Amniotic epithelial cell (primary cell): ENCODE measurements at places on chromosomes 5 and 9.
A peak's percentile ranks its signal among the peaks of the same experiment; 100 is the strongest.

GRCh38 chr9:116821633-116822229, 134.6 kb downstream of the TRIM32 start:
- DNase-seq: no peak

DNA sequence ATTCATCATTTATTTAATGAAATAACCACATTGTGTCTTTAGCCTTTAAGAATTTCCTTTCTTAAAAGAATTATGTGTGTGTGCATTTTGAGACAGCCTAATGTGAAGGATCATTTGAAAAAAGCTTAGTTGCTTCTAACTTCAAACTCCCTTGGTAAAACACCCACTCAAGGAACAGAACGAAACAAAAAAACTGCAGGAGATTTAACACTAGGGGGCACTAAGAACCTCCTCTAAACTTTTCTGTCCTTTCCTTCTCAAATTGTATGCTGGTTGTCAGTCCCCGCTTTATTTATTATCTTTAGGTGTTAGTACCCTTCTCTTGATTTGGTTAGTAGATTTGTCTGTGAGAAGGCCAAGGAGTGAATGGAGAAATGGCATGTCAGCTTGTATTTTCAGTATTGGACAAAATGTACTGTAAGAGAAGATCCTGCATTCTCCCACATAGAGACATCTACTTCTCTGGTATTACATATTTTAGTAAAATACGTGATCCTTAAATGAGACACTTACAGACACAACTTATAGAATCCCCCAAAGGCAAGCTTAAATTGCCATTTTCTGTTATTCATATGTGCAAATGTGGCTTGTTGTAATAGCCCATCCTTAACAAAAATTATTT, 229.7 kb downstream of the MRPS30 start:
- no peak for DNase-seq

GRCh38 chr9:127333221-127334064, 63.5 kb upstream of the SLC2A8 start:
- DNase-seq: peak; percentile 57

DNA sequence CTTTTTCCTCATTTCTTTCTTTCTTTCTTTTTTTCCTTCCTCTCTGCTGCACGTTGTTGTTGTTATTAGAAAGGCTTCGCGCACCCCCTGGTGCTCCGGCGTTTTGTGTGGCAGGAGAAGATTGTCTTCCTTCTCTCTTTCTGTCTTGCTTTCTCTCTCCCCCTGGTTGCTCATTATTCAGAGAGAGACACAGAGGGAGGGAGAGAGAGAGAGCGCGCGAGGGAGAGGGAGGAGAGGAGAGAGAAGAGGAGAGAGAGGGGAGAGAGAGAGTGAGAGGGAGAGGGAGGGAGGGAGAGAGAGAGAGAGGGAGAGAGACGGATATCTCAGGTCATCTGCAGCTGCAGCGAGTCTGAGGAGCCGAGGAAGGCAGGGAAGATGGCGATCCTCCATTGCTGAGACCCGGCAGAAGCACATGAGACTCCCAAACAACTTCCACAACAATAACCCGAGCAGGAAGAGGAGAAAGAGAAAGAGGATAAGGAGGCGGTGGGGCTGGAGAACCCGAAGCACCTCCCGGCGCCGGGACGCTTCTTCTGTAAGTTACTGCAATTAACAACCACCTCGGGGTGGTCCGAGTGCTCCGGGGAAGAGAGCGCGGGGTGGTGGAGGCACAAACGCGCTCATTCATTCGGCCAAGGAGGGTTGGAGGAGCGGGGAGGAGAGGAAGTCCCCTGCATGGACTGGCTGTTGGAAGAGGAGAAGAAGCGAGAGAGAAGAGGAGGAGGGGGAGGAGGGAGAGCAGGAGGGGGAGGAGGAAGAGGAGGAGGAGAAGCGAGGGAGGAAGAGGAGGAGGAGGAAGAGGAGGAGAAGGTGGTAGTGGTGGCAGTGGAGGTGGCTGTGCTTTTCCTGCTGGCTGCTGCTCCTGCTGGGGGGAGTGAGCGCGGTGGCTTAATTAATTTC, at the start of gene ZNF462:
TSS of gene ZNF462 (plus strand) at position 346 of the 900 bp plus-strand sequence. CDS start 60,218 bp downstream, outside the sequence.
- DNase-seq: peak; percentile 90

GRCh38 chr5:152595405-152595804, 190.3 kb upstream of the NMUR2 start:
- DNase-seq: no peak

GRCh38 chr9:131031005-131031641, 22.1 kb downstream of the LAMC3 start:
- DNase-seq: no peak

DNA sequence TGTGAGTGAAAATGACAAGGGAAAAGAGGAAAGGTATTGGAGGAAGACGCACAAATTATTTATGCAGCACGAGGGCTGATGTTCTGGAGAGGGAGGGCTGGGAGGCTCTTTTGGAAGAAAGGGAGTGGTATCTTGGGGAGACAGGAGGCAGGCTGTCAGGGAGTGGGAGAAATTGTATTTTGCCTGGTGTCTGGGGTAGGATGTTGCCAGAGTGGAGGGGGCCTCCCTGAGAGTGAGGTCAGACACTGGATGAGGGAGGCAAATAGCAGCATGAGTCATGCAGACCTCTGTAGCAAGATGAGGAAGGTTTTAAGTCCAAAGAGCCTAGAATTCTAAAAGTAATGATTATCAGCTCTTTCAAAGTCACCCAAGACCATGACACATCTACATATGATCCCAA, 158.0 kb downstream of the DMRT2 start:
- DNase-seq: no peak

- no peak for DNase-seq
These were observed 64.2 kb downstream of the SNCAIP start for GRCh38 chr5:122376250-122376649.

- DNase-seq: no peak
These were observed 159.1 kb downstream of the ERCC6L2 start for GRCh38 chr9:96034553-96035122.

- peak; percentile 73 for DNase-seq
These were observed 84.5 kb downstream of the RFX3 start for GRCh38 chr9:3441197-3441816.

DNA sequence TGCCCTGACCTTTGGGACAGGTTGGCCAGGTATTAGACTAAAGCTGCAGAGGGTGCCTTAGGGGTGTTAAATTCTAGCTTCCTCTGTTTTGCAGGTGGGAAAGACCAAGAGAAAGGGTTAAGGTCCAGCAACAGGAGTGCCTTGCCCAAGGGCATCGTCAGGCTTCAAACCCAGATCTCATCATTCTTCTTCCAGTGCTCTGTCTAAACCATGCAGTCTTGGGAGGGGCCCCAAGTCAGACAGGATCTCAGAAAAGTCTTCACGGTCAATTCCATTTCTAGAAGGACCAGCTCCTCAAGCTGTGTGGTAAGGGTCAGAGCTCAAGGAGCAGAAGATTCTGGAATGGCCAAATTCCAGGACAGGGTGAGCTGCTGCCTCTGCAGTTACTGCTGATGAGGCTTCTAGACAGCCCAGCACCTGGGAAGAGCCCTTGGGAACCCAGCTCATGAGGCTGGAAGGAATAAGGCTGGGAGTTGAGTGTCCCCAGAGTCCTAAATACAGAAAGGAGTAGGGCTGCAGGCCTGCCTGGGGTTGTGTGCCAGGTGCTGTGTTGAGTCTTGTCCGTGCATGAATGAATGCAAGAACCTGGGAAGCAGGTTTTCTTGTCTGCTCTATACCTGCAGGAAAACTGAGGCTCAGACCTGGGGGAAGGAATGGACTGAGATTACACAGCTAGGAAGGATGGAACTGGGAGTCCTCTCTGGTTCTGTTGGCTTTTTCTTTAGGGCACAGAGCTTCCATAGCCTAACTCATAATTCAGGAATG, 69.3 kb downstream of the WWC1 start:
- no peak for DNase-seq

- no peak for DNase-seq
These were observed 155.3 kb upstream of the ABCA1 start for GRCh38 chr9:105083256-105083655.

- DNase-seq: no peak
These were observed 1740.1 kb upstream of the WWC1 start for GRCh38 chr5:166551384-166551783.

DNA sequence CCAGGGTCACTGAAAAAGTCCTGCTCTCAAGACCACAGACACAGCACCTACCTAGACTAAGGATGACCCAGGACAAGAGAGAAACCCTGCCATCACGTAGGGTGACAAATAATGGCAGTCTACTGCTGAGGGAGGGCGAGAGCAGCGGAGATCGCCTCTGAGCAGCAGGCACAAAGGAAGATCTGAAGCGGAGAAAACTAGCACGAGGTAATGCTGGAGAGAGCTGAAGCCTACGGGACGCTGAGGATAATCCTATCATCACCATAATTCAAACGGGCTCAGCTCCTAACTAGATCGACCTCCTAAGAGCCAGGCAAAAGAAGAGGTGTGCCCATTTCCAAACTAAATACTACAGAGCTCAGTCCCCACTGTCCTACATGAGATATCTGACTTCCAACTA, 41.3 kb downstream of the FBXO10 start:
- no peak for DNase-seq

- DNase-seq: no peak
These were observed 366.9 kb downstream of the DEPDC1B start for GRCh38 chr5:60333005-60333571.
